ENCODE measurements at places on chromosomes 4 and X.
A peak's percentile ranks its signal among the peaks of the same experiment; 100 is the strongest.

- DNase-seq = peak; percentile 77
Observed at GRCh38 chr4:3276986-3277385, 15.8 kb upstream of the RGS12 start.

- DNase-seq = no peak
Observed at GRCh38 chr4:54940996-54941865, 184.2 kb downstream of the KDR start.

- no peak for DNase-seq
Observed at GRCh38 chrX:48936429-48937053, 17.7 kb upstream of the PIM2 start.

- DNase-seq = no peak
Observed at GRCh38 chr4:12987284-12987683, 496.9 kb downstream of the RAB28 start.

- no peak for DNase-seq
Observed at GRCh38 chr4:84916227-84916626, 50.3 kb downstream of the WDFY3 start.

DNA sequence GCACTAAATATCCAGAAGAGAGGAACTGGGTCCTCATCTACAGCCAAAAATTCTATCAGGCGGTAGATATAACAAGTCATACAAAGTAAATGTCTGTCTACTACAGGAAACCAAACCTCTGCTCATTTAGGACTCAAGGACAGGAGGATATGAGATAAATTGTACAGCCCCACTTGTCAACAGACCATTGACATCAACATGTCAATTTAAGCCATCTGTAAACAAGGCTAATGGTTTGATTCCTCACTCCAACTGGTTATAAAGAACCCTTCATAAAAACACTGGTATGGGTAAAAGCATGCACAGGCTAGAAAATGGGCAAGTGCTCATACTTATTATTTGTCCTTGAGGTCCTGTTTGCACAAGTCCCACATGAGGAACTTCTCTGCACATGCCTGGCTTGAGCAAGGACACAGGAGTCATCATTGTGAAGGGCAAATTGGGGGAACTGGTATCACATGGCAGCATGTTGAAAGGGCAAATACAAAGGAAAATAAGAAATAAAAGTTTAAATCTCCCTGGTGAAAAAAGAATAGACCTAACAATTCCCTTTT is 13.2 kb downstream of the RTL8B start:
- no peak for DNase-seq

DNA sequence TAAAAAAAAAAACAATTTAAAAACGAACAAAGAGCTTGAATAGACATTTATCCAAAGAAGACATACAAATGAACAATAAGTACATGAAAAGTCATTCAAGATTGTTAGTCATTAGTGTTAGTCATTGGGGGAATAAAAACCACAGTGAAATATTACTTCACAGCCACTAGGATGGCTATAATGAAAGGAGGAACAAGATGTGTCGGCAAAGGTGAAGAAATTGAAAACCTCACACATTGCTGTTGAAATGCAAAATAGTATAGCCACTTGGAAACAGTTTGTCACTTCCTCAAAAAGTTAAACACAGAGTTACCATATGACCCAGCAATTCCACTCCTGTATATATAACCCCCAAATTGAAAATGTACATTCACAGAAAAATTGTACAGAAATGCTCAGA is 45.2 kb upstream of the SLC39A8 start:
- DNase-seq = no peak

DNA sequence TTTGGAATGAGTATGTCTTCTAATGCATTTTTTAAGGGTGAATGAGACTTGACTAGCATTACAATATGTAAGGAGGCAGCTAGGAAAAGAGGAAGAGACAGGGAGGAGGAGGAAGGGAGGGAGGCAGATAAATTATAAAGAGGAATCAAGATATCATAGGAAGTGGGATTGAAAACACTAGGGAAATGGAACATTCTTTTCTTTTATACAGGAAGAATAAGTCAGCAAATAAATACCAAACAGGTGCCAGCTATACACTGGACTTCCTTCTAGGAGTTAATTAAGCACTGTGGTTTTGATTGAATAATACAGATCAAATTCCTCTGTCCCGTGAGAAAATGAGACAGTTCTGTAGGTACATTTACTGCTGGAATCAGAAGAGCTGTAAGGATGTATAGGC is 78.6 kb downstream of the PACRGL start:
- DNase-seq = no peak

- DNase-seq = no peak
Observed at GRCh38 chr4:80142394-80143306, 54.7 kb upstream of the PRDM8 start.

DNA sequence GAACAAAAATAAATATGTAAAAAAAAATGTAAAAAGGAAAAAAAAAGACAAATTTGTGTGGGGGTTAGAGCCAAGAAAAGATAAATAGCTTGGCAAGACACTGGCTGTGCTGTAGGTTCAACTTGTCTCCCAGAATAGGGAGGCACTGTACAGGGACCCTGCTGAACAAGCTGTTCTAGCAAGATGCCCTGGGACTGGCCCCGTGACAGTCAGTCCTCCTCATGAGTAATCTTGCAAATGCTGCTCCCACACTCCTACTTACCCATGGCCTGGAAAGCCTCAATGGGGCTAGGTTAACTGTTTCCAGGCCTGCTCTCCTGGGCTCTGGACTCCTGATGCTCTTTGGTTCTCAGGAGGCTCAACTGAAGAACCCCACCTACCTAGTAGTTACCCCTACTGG is 106.8 kb downstream of the ATG4A start:
- DNase-seq = no peak

GRCh38 chr4:183544109-183544508 is 39.3 kb downstream of the ING2 start:
- no peak for DNase-seq

GRCh38 chr4:55004831-55005230 is 120.6 kb downstream of the KDR start:
- peak; percentile 48 for DNase-seq

DNA sequence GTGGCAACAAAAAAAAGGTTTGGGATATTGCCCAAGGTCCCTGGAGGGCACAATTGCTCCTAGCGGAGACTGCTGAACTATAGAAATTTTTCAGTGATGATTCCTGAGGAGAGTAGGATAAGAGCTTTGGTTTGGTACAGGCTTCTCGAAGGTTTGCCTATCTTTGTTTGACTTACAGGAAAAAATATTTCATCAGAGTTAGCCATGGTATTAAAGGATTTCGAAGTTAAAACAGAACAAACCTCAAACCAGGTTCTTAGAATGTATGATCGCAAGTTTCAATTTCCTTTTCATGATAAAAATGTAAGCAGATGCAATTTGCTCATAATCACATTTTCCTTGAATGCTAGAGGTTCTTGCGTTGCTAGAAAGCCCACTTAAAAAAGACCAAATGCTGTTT is 1.7 kb downstream of the EGFL6 start:
- DNase-seq = no peak

DNA sequence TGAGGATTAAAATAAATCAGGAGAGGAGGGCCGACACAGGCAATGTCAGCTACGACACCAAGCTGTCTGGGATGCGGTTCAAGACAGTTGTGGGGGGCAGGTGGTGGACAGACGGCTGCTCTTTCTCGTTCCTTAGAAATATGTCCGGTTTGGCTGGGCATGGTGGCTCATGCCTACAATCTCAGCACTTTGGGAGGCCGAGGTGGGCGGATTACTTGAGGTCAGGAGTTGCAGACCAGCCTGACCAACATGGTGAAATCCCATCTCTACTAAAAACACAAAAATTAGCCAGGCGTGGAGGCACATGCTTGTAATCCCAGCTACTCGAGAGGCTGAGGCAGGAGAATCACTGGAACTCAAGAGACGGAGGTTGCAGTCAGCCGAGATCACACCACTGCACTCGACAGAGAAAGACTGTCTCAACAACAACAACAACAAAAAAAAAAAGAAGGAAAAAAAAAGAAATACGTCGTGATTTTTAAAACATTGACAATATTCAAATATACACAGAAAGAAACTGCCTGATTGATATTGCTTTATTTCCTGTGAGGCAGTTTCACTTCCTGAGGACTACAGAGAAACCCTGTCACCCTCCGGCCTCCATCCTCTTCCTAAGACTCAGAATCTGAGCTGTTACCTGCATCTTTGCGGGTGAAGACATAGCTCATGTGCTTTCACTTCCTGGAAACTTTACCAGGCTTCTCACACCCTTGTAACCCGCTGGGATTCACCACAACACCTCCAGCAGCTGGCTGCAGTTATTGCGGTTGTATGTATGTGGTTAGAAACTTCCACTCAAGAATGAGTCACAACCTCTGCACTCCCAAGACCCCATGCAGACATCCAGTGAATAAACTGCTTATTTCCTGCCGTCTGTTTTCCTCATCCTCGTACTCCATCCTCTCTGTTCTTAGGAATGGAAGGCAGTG is 63.8 kb upstream of the STS start:
- peak; percentile 92 for DNase-seq

DNA sequence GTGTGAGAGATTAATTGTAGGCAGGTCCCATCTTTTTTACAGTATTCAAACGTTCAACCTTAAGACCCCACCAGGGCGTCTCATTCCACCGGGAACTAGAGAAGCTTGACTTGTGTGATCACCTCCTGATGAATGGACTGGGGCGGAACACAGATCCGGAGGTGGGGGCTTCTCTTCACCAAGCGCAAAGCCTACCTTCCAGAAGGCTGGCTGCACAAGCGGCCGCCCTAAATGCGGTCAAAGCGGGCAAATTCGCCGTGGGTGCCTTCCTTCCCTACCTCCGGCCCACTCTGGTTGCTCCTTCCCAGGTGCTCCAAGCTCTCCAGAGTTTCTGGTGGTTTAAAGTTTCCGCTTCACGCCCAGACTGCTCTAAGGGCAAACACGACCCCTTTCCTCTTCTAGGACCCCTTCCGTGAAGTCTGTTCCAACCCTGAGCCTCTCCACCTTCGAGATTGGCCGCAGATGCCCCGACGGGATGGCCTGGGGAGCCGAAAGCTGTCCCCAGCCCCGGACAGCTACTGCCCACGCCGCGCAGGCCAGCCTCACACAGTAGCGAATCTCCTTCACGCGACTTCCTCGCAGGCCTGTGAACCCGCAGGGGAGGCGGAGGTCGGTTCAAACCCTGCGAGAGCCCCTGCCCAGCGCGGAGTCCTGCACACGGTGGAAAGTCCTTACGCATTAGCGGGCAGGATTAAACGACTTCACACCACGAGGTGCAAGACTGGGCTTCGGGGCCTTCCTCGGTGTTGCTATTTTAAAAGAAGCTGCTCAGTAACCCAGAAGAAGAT is 1.6 kb upstream of the WWC2 start:
- DNase-seq = no peak

GRCh38 chrX:69216446-69216845 is 51.2 kb upstream of the PJA1 start:
- DNase-seq = no peak

- DNase-seq = no peak
Observed at GRCh38 chr4:163565226-163566135, 71.0 kb downstream of the TMA16 start.

- peak; percentile 8 for DNase-seq
Observed at GRCh38 chr4:170497112-170497511, 407.4 kb upstream of the AADAT start.

GRCh38 chr4:136400829-136401228 is 1131.5 kb downstream of the PCDH18 start:
- DNase-seq = no peak

DNA sequence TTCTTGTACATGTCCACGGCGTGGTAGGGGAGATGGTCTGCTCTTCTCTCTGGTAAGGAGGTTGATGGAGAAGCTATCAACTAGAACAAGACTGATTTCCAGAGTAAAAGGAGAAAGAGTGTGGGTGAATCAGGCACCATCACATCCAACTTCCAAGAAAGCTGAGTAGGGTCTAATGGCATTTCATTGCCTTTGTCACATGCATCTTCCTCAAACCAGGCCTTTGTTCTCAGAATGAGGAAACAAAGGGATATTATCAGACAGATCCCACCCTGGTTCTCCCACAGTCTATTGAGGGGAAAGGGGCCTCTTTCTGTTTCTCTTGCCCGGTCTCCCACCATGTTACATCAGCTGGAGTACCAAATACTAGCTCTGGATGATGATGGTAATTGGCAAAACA is 160.2 kb upstream of the RBPJ start:
- DNase-seq = no peak

DNA sequence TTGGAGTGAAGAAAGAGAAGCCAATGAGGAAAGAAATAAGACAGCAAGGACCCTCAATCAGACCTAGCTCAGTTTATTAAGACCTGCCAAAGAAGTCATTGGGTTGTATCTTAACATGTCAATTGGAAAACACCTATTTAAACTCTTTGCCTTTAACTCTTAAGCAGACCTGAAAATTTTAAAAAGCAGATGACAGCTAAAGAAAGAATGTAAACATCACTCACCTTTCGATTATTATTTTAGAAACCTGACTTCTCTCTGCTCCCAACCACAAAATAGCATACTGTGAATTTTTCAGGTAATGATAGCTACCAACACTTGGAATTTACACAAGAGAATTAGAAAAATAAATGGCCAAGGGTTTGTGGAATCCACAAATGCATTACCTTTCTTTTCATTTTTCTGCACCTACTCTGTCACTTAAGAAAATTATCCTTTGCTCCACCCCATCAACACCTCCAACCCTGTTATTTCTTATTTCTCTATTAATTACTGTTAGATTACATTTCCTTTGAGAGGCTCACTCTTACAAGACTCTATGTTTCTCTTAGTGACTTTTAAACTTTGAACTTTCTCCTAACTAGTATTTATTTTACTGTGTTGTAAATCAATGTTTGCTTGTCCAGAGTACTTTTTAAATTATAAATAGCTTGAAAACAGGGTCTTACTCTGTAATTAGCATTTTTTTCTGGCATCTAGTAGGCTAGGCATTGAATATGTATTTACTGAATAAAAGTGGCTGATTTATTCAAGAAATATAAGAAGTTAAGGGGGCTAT is 765 bp upstream of the SULT1E1 start:
- no peak for DNase-seq

DNA sequence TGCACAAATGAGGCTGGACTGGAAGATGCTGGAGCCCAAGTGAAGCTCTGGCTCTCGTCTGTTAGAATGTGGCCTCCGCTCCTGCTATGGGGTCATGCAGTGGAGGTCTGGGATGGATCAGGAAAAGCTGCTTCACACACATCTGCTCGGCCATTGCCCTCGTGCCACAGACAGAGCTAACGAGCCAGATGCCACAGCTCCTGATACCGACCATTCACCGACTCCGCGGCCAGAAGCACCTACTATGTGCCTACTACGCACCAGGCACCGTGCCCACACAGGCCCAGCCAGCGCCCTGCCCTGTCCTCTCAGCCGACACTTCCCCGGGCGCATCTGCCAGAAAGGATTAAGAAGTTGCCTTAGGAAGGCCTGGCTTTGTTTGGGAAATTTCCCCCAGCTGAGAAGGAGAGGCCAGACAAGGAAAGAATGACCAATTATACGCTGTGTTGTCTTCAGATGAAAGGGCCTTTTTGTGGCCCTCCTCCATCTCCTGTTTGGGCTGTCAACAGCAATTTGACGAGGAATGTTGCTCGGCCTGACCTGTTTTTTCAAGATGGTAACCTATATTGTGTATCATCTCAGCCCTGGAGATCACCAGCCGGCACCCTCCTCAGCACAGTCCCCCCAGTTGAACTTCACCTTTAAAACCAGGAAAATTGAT is 34.3 kb downstream of the HMX1 start:
- DNase-seq = no peak

DNA sequence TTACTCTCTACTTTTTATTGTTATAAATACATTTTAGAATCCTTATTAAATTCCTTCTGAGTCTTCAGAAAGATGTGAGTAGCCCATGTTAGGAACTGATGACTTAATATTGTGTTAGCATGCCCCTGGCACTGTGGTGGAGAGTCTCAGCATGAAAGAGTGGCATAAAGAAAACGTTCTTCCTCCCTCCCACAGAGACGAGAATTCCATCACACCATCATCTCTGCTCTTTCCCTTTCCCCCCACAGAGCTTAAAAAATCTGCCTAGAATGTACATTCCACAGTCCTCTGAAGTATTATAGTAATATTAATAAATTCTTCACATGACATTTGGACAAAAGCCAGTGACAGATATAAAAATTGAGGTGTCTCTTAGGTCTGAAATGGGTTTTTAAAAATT is 117.8 kb upstream of the DKK2 start:
- peak; percentile 78 for DNase-seq

Data from fibroblast of skin of scalp (primary cell).